ENCODE measurements at places on chromosomes 7 and 10. TPM values are rescaled to one million over a fixed set of nuclear protein-coding genes. Genes with fewer than 3 reads are reported as not detected.
A peak's percentile ranks its signal among the peaks of the same experiment; 100 is the strongest.

The GIMAP1 gene
- not detected for total RNA-seq

DNA sequence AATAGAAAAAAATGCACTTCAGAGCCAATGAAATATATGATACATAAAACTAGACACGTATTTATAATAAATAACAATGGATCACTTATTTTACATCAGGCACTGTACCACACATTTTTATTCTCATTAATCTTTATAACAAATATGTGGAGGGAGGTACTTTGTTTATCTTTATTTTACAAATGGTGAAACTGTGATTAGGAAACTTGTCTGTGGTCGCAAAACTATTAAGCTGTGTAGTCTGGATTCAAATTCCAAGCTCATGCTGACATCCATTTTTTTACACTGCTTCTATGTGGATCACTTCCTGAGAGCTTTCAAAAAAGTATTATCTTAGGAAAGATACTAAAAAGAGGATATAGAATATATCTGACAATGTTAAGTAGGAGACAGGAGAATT, 978.6 kb downstream of the SORCS1 start:
- H3K4me3 ChIP-seq, result no peak overlapping the region
- H3K27ac ChIP-seq, result no peak overlapping the region
- no peak for DNase-seq
- H3K36me3 ChIP-seq, result no peaks in the 10 kb centered on the region
- no peaks in the 10 kb centered on the region for H3K4me1 ChIP-seq

DNA sequence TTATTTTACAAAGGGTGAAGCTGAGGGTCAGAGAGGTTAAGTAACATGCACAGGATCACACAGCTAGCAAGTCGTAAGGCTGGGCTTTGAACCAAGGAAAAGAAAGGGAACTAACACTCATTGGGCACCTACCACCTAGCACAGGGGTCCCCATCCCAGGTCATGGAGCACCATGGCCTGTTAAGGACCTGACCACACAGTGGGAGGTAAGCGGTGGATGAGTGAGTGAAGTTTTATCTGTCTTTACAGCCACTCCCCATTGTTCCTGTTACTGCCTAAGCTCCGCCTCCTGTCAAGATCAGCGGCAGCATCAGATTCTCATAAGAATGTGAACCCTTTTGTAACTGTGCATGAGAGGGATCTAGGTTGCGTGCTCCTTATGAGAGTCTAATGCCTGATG, 222.8 kb downstream of the RAB11FIP2 start:
- no peaks in the 10 kb centered on the region for H3K36me3 ChIP-seq
- DNase-seq, result no peak
- no peak overlapping the region for H3K4me3 ChIP-seq
- no peak overlapping the region for H3K27ac ChIP-seq
- H3K4me1 ChIP-seq, result no peaks in the 10 kb centered on the region
- no peaks in the 10 kb centered on the region for H3K27me3 ChIP-seq

- H3K4me3 ChIP-seq, result no peak overlapping the region
- no peaks in the 10 kb centered on the region for H3K36me3 ChIP-seq
- DNase-seq, result peak; percentile 91
- no peaks in the 10 kb centered on the region for H3K27me3 ChIP-seq
- H3K27ac ChIP-seq, result no peak overlapping the region
Measured at GRCh38 chr7:139645572-139646523, 122.4 kb downstream of the CLEC2L start.

GRCh38 chr7:84735677-84736076, 451.2 kb downstream of the SEMA3D start:
- no peaks in the 10 kb centered on the region for H3K4me1 ChIP-seq
- H3K27me3 ChIP-seq, result no peaks in the 10 kb centered on the region
- no peak for DNase-seq
- no peaks in the 10 kb centered on the region for H3K36me3 ChIP-seq

DNA sequence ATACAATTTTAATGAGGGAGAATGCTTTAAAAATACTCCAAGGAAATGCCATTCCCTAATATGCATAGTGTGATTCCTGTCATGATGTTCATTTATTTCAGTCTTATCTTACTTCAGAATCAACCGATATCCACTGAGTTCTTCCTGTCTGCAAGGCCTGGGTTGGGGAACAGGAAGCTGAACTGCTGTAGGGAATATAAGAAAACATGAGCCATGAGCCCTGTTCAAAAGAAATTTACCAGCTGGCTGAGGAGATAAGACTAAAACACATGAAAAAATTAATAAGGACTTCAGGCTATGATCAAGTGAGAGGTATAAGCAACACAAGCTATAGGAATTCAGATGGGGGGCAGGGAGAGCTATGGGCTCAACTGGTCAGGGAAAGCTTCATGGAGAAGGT, 184.7 kb downstream of the PLPP4 start:
- no peak overlapping the region for H3K4me3 ChIP-seq
- no peak for DNase-seq
- H3K27ac ChIP-seq, result no peak overlapping the region
- no peaks in the 10 kb centered on the region for H3K36me3 ChIP-seq
- no peaks in the 10 kb centered on the region for H3K4me1 ChIP-seq
- peaks cover 5% of the 10 kb centered on the region for H3K27me3 ChIP-seq

The LZTS2 gene
- 62.9 TPM for total RNA-seq

- no peak for DNase-seq
- H3K4me3 ChIP-seq, result no peak overlapping the region
- no peaks in the 10 kb centered on the region for H3K4me1 ChIP-seq
- H3K27me3 ChIP-seq, result no peaks in the 10 kb centered on the region
- H3K36me3 ChIP-seq, result no peaks in the 10 kb centered on the region
Measured at GRCh38 chr7:142585425-142585824, 163.8 kb upstream of the PRSS1 start.

GRCh38 chr7:70459546-70459945, 672.4 kb upstream of the GALNT17 start:
- H3K4me3 ChIP-seq, result no peak overlapping the region
- H3K4me1 ChIP-seq, result peaks cover 38% of the 10 kb centered on the region
- no peaks in the 10 kb centered on the region for H3K27me3 ChIP-seq
- peak overlapping the region; percentile 8 for H3K27ac ChIP-seq
- DNase-seq, result no peak
- no peaks in the 10 kb centered on the region for H3K36me3 ChIP-seq

GRCh38 chr10:28668363-28669226, 8.7 kb upstream of the BAMBI start:
- DNase-seq, result peak; percentile 81
- no peaks in the 10 kb centered on the region for H3K36me3 ChIP-seq
- no peaks in the 10 kb centered on the region for H3K4me1 ChIP-seq
- peak overlapping the region; percentile 53 for H3K27ac ChIP-seq
- peaks cover 2% of the 10 kb centered on the region for H3K27me3 ChIP-seq
- peak overlapping the region; percentile 72 for H3K4me3 ChIP-seq

The MAPK8 gene
- 81.3 TPM for total RNA-seq

The PARD3 gene
- 59.7 TPM for total RNA-seq

DNA sequence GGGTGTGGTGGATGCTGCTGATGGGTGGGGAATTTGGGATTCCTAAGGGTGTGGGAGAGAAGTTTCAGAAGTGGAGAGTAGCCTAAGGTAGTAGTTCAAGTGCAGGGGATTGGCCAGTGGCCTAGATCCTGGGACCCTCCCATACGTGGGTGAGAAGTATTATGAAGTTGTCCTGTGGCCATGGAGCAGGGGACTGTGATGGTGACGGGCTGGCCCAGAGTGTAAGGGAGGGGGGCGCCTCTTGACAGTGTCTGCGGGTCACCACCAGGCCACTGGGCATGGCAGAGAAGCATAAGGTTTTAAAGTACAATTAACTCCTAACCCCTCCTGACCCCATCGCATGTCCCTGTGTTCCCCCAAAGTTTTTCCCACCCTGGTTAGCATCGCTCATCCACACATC, 70.2 kb downstream of the RBM33 start:
- no peak overlapping the region for H3K4me3 ChIP-seq
- no peaks in the 10 kb centered on the region for H3K27me3 ChIP-seq
- H3K27ac ChIP-seq, result peak overlapping the region; percentile 23
- DNase-seq, result no peak
- H3K4me1 ChIP-seq, result peaks cover 9% of the 10 kb centered on the region

DNA sequence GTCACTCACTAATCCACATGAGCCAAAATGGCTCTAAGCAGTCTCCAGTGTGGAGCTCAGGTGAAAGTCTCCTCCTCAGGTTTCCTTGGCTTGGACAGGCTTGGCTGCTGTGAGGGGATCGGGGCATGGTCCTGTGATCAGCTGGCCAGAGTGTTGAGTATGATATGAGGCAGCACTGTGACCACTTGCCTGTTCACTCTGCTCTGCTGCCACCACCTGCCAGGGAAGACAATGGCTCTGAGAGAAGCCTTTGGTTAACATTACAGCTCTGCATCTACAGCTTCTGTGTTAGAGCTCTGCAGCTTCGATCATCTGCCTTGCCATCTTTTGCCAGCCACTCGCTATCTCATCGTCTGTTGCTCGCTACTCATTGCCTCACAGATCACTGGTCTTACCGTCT, 20.1 kb upstream of the PTN start:
- no peak overlapping the region for H3K27ac ChIP-seq
- no peaks in the 10 kb centered on the region for H3K4me1 ChIP-seq
- no peaks in the 10 kb centered on the region for H3K36me3 ChIP-seq
- no peaks in the 10 kb centered on the region for H3K27me3 ChIP-seq

- no peak for DNase-seq
- H3K4me3 ChIP-seq, result no peak overlapping the region
- no peaks in the 10 kb centered on the region for H3K27me3 ChIP-seq
Measured at GRCh38 chr7:77351539-77352004, 64.6 kb downstream of the GSAP start.

The FBXL15 gene
- 16.3 TPM for total RNA-seq

The ANKRD61 gene
- not detected for total RNA-seq

- H3K27me3 ChIP-seq, result no peaks in the 10 kb centered on the region
- H3K4me1 ChIP-seq, result no peaks in the 10 kb centered on the region
- H3K36me3 ChIP-seq, result no peaks in the 10 kb centered on the region
- H3K27ac ChIP-seq, result no peak overlapping the region
- DNase-seq, result no peak
- no peak overlapping the region for H3K4me3 ChIP-seq
Measured at GRCh38 chr10:127372361-127372760, 176.0 kb upstream of the INSYN2A start.

The WIPF3 gene
- 1.8 TPM for total RNA-seq

DNA sequence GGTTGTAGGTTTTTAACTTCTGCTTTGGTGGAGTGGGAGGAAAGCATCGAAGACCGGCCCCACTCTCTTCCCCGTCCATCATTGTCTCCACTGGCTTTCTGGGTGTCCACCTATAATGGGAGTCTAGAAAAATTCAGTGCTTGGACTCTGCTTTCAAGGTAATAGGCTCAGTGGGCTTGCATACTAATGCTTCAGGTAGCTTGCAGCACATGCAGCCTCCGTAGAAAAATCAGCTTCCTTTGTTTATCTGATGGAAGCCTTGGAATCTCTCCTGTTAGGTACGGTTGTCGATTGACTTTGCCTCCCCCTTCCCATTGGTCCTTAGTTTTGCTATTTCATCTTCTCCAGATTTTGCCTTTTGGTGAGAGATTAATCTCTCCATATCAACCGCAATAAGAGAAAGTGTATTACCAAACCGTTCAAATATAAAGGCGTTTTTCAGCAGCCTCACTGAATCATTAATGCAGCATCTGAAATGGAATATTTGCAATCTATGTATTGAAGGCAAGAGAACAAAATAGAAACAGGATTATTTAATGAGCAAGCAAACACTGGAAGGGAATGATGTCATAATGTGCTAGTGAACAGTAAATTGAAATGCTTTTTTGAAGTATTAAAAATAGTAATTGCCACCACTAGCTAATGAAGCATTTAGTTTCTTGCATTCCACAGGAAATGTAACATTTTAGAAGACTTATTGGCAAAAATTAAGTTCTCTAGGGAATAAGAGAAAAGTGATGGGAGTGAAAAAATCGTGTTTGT, 944 bp downstream of the AVL9 start:
- H3K4me3 ChIP-seq, result peak overlapping the region; percentile 80
- H3K36me3 ChIP-seq, result no peaks in the 10 kb centered on the region
- DNase-seq, result no peak
- no peaks in the 10 kb centered on the region for H3K27me3 ChIP-seq

The EFCAB10 gene
- total RNA-seq, result 0.12 TPM

GRCh38 chr10:132394936-132395703, 1.9 kb upstream of the PWWP2B start:
- H3K27me3 ChIP-seq, result no peaks in the 10 kb centered on the region
- no peak for DNase-seq
- H3K4me1 ChIP-seq, result peaks cover 40% of the 10 kb centered on the region
- H3K36me3 ChIP-seq, result no peaks in the 10 kb centered on the region
- peak overlapping the region; percentile 96 for H3K27ac ChIP-seq
- no peak overlapping the region for H3K4me3 ChIP-seq

DNA sequence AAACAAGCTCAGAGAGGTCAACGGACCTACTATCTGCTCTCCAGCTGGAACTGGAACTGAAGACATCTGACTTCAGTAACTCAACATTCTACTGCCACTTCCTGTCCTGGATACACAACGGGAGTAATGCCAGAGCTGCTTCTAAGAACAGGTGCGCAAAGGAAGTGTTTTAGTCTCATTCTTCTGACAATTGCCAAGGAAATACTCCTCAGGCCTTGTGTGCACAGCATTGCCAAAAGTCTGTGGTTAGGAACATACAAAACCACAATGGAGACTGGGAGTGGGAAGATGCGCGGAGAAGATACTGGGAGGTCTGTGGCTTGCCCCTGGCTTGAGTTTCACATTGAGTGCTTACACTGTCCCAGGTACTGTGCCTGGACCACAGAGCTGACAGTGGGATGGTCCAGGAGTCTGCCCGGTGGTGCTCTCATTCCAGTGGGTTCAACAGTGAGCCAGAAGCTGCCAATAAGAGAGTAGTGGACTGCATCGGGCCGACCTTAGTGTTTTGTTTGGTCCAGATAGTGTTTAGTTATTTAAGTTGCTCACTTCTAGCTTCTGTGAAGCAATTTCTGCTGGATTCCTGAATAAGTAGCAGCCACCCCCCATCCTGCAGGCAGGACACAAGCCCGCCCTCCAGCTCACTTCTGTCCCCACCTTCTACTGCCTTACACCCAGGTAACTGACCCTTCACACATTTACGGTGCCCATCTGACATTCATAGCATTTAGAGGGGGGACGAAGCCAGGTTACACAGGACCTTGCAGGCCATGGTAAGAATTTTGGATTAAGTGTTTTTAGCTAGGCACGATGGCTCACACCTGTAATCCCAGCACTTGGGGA, 10.3 kb downstream of the TBL2 start:
- no peak for DNase-seq
- no peaks in the 10 kb centered on the region for H3K27me3 ChIP-seq
- H3K4me1 ChIP-seq, result peaks cover 3% of the 10 kb centered on the region
- H3K27ac ChIP-seq, result no peak overlapping the region
- no peaks in the 10 kb centered on the region for H3K36me3 ChIP-seq
- no peak overlapping the region for H3K4me3 ChIP-seq
